Spinal cord (tissue), 10 donors: ENCODE measurements at places on chromosomes 16 and 17.
A peak's percentile ranks its signal among the peaks of the same experiment; 100 is the strongest.

DNA sequence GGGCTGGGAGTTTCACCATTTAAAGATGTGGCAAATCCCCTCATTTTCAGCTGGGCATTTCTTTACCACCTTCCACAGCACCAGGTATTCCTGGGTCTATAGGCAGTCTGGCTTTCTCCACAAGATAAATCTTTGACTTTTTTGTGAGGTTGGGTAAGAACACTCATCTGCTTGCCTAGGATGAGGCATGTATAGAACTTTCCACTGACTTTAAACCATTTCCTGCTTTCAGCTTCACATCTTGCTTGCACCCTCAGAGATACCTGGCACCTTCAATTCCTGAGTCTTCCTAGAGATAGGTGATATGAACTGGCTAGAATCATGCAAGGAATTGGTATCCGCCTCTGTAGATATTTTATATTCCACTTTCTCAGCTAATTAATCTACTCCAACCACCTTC, 27.9 kb downstream of the SMURF2 start:
- DNase-seq: no peak

DNA sequence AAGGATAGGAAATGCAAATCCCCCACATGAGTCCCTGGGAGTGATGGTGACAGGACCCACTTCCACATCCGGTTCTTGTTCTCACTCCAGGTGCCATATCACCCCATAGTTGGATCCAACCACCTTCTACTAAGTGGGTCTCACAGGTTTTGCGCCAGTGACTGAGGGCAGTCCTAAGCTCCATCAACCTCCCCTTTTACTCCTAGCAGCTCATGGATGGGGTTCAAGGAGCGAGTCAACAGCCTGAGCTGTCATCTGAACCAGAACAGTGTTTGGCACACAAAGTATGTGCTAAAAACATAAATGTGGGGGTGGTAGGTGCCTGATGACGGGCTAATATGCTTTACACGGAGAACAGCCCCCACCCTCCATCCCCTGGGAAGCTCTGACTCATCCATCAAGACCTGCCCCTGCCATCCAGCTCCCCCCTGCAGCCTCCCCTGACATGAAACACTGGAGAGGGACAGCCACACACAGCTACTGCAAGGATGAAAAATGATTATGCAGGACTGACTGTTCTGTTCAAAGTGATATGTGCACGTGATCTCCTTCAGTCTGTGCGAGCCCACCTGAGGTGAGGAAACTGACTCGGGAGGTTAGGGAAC, 143.2 kb upstream of the CDH5 start:
- DNase-seq: no peak

DNA sequence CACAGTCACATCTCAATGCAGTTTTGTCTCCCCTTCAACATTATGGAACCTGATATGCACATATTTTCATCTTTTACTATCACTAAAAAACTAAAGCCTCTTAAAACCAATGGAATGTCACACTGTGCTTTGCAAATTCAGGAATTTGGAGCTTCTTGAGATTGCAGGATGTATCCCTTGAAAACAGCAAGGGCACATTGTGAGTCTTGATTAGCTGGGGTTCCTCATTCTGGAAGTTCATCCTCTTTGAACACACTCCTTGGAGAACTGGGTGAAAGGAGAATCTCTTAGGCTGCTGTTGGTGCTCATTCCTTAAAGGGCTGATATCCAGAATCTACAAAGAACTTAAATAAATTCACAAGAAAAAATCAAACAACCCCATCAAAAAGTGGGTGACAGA, 21.1 kb upstream of the MYOCD start:
- DNase-seq: no peak

GRCh38 chr16:73052576-73052975, 4.6 kb upstream of the ZFHX3 start:
- DNase-seq: no peak

GRCh38 chr17:75759457-75759856, 5.5 kb downstream of the GALK1 start:
- DNase-seq: no peak

DNA sequence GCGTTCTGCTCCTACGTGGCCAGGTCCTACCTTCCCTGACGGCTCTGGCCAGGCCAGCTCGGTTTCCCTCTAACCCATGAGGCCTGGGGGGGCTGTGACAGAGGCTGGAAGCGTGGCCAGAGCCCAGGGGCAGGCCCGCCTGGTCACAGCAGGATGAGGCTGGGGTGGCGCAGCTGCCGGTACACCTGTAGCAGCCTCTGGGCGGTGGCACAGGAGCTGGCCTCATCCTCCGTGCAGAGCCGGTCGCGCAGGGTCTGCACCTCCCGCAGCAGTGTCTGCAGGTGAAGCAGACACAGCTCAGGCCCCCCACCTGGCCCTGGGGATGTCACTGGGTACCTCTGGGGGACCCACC, 11.5 kb downstream of the FAAP100 start:
- no peak for DNase-seq

GRCh38 chr16:24929409-24929808, 83.6 kb downstream of the SLC5A11 start:
- no peak for DNase-seq

DNA sequence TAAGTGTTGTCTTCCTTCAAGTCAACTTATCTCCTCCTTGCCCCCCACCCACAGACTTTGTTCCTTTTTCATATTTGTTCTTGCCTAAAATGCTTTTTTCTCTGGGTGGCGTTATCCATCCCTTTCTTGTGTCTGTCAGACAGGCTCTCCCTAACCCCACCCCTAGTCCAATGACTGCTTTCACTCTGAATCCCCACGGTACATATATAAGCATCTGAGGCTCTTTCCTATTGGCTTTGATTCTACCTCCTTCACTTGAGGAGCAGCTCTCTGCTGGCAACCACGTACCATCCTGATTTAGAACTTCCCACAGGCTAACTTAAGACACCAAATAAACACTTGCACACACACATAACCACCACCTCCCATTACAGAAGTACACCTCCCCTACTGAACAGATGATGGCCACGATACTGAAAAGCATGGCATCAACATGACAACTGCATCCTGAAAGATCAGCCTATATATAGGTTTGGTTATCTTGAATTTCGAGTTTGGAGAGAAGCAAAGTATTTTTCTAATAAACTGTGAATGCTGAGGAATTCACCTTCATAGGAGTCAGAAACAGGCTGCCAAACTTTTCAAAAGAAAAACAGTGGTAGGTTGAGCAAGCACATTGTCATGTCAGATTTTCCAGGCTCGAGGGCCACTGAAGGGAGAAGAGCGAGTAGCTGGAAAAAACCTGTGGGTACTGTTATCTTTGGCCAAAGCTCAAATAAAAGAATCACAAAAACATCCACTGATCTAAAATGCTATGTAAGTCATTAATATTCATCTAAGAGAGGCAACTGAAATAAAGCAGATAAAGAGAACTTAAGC, 24.3 kb downstream of the STAT3 start:
- DNase-seq: no peak

DNA sequence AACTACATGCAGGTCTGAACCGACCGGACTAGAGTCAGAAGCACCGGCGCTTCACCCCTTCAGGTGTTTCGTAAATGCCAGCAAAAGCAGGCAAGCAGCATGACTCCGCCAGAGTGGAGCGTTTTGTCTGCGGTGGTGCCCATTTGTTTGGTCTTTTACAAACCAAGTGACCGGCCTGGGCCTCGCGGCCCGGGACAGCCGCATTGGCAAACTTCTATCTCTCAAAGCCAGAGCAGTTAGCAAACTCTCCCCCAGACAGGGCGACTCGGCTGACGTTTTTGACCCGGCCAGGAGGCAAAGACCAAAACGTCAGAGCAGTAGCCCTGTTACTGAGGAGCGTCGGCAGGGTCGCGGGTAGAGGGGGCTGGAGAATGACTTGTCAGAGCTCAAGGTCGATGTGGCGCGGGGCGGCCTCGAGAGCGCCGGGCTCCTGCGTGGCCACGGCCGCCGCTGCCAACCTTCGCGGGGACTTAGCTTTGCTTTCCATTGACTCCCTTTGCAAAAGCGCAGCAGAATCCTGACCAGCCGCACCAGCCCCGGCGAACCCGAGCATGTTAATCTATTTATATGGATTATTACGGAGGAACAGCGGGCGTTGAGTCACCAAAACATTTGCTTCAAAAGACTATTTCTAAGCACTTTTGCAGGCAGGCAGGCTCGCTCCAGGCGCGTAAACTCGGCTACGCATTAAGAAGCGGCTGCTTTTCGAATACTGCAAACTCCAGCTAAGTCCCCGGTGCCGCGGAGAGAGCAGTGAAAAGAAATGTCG, 763 bp upstream of the SOX9 start:
- DNase-seq: no peak

DNA sequence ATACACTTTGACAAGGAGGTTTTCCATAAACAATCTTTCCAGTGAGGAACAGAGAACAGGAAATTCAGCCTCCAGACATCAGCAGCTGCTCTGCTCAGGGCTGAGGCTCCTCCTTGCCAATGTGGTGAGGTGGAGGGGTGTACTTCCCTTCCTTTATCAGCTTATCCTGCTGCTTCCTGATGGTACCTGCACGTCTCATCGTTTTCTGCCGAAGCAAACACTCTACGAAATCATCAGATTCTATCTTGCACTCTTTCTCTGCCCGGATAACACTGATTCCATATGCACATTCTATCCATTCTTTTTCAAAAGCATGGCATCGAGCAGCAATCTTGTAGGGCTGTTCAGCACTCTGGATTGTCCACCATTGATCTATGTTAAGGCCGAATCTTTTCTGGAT, 15.4 kb upstream of the SEZ6 start:
- no peak for DNase-seq

DNA sequence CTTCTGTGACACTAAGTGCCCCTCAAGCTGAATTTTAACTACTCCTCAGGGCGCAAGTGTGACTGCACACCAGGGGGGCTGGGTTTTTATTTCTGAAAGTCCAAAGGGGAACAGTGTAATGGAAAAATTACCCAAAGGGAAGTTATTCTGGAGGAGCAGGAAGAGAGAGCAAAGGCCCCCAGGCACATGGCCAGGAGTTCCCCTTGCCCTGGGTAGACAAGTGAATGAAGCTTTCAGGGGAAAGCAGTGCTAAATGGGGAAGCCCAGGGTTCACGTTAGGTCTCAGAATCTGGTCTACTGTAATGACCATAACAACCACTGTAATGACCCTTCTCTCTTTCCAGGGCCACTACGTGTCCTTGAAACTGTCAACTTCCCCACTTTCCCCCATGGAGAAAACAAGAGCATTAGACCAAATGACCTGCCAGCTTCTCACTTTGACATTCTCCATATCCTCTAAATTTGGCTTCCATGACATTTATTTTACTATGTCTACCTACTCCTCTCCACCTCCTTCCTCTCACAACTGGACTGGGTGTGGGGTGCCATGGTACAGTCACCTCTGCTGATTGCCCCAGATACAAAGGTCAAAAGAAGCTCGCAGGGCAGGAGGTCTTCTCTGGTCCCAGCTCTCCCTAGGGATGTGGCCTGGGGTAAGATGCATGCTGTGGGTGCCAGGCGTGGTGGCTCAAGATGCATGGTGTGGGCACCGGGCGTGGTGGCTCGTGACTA, 34.1 kb upstream of the MMP2 start:
- no peak for DNase-seq

GRCh38 chr17:48564188-48565021, 13.7 kb downstream of the HOXB4 start:
- no peak for DNase-seq

DNA sequence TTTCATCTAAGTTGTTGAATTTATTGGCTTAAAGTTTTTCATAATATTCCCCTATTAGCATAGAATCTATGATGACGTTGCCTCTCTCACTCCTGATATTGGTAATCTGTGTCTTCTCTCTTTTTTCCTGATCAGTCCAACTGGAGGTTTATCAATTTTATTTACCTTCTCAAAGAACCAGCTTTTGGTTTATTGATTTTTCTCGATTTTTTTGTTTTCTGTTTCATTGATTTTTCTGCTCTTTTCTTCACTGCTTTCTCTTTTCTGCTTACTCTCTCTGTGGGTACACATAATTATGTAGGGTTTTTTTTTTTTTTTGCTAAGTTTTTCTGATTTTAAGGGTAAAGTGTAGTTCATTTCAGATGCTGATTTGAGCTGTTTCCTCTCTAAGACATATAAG, 29.7 kb downstream of the MRTFB start:
- no peak for DNase-seq

DNA sequence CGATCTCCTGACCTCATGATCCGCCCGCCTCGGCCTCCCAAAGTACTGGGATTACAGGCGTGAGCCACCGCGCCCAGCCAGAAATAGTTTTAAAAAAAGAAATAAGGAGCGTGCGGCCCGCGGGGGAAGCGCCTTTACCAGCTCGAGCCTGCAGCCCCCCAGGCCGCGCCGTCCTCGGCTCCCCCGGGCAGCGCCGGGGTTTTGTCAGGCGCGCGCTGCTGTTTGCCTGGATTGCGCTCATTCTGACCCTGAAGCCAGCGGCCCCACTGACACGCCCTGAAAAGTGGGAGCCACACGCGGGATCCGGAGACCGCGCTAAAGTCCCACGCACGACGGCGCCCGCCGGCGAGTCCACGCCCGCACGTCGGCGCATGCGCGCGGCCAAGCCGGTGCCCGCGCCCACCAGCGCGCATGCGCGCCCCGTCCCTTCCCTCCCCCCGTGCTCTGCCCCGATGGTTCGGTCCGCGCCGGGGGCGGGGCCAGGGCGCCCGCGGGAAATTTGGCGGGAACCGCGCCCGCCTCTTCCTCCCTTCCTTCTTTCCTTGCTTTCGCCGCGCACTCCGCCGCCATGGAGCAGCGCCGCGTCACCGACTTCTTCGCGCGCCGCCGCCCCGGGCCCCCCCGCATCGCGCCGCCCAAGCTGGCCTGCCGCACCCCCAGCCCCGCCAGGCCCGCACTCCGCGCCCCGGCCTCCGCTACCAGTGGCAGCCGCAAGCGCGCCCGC, at the start of gene CDT1:
CDT1 (plus strand) TSS at position 526 of the 724 bp plus-strand sequence; CDS start at position 569, 43 bp downstream.
- DNase-seq: peak; percentile 73

DNA sequence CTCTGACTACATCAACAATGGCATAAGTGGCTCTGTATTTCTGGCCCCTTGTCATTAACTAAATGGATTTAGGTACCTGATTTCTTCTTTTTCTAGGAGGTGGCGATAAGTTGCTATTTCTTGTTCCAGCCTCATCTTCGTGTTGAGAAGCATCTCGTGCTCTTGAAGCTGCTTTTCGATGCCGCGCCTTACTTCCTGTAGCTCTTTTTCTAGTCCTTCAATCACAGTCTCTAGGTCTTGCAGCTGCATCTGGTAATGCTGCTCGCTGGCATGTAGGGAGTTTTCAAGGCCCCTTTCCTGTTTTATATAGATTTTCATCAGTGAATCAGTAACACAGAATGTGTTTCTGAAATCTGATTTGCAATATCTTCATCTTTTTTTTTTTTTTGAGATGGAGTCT, 5.1 kb downstream of the KRT222 start:
- no peak for DNase-seq
